Stimulated activated CD8-positive, alpha-beta memory T cell treated with anti-CD3 and anti-CD28 coated beads, Interleukin-7, amount 100 ng/mL, for 24 hours (primary cell): ENCODE measurements at places on chromosomes 1 and 21.

GRCh38 chr1:88371436-88372023 is 312.5 kb upstream of the PKN2 start:
- no peak for DNase-seq

GRCh38 chr1:113538225-113538624 is 147.9 kb downstream of the MAGI3 start:
- DNase-seq: no peak

GRCh38 chr21:16634515-16634914 is 878.3 kb upstream of the CXADR start:
- DNase-seq: no peak

DNA sequence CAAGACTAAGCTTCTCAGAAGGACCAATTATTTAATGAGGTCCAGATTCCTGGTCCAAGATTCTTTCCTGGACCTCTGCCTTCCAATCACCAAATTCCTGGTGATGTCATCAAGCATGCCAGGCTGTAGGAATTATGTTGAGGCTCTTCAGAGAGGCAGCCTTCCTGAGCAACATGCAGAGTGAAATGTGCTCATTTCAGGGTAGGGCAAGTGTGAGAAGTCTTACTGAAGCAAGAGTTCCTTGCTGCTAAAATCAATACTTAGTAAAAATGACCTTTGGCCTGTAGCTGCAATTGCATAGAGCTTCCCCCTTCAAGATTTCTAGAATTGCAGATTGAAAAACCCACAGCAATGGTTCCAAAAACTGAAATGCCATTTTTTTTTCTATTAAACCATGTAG is 31.7 kb upstream of the BCAR3 start:
- DNase-seq: no peak

DNA sequence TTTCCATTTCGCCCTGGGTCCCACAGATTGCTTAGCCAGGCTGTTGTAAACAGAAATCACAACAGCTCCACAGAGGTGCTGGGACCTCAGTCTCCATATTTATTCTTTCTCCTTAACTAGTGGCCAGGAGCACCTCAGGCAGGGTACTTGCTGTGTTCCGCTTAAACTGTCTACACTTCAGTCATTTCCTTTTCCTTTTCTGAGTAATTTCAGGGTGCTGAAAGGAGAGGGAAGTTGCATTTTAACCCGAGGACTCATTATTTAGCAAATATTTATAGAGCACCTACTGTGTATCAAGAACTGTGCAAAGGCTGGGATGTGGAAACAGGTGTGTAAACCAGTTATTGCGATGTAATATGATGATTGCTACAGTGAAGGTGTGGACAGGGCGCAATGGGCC is 41.9 kb downstream of the ACP6 start:
- no peak for DNase-seq

GRCh38 chr1:84780000-84780716 is 89.9 kb upstream of the SSX2IP start:
- no peak for DNase-seq
